ENCODE measurements at places on chromosomes 12 and 14. TPM values are rescaled to one million over a fixed set of nuclear protein-coding genes. Genes with fewer than 3 reads are reported as not detected.

The NXPH4 gene
- total RNA-seq, result 0.41 TPM

The MYH6 gene
- 0.14 TPM for total RNA-seq

The ORMDL2 gene
- total RNA-seq, result 29.4 TPM

The PRKAB1 gene
- total RNA-seq, result 21.7 TPM

The TAS2R43 gene
- 0.81 TPM for total RNA-seq

The EXOC3L4 gene
- total RNA-seq, result not detected

The POLE gene
- 124 TPM for total RNA-seq

The GRIP1 gene
- 0.53 TPM for total RNA-seq

The RPGRIP1 gene
- total RNA-seq, result 0.14 TPM

The KITLG gene
- total RNA-seq, result 0.23 TPM

The ACVR1B gene
- 12.7 TPM for total RNA-seq

The MYF6 gene
- total RNA-seq, result not detected

DNA sequence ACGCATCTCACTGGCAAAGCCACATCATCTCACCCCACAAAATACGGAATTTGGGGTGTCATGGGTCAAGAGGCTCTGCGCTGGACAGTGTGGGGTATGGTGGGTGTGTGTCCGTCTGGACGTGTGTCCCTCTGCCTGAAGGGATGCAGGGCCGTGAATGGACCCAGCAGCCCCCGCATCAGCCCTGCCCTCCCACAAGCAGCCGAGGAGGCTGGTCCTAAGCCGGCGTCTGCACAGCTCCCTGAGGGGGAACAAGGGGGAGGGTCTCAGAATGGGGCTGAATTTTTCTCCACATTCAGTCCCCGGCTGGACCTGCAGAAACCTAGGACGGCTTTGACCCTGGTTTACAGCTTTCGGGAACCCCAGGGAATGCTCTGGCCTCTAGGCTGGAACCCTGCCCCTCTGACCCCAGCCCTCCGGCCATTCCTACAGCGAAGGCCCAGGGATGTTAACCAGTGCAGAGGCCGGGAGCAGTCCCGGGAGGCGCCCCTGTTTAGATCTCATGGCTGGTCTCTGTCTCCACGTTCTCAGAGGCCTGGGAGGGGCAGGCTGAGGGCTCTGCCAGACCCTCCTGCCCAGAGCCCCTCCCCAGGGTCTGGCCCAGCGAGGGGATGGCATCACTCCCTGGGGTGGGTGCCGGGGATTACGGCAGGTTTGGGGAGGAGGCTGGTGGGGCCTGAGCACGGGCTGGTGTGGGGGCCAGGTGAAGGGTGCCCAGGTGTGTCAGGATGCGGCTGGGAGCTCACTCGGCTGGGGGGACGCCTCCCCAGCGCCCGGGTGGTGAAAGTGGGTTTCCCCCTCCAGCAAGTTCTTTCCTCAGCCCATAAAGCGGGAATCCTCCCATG, 156.5 kb upstream of the C14orf180 start:
- no peak for DNase-seq

DNA sequence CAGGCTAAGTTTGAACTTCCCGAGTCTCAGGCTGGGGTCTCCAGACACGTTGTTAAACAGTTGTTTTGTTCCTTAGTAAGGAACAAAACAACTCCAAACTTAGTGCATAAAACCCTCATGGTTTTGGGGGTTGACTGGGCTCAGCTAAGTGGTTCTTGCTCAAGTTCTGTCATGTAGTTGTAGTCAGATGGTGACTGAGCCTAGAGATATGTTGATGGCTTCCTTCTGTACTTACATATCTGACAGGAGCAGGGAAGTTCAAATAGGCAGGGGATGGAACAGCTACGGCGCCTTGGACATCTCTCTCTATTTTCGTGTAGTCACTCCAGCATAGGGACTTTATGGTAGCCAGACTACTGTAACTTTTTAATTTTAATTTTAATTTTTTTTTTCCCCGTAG, 45.7 kb downstream of the SPATS2 start:
- DNase-seq, result no peak

- no peak for DNase-seq
Observed at GRCh38 chr14:33643426-33644181, 307.3 kb downstream of the EGLN3 start.

- DNase-seq, result no peak
Observed at GRCh38 chr14:71418532-71419245, 511.4 kb downstream of the PCNX1 start.

GRCh38 chr12:86521870-86522269, 265.7 kb upstream of the MGAT4C start:
- DNase-seq, result no peak

- DNase-seq, result no peak
Observed at GRCh38 chr14:90641615-90642243, 174.5 kb downstream of the TTC7B start.

GRCh38 chr14:90419200-90419599, 22.4 kb downstream of the CALM1 start:
- DNase-seq, result no peak

DNA sequence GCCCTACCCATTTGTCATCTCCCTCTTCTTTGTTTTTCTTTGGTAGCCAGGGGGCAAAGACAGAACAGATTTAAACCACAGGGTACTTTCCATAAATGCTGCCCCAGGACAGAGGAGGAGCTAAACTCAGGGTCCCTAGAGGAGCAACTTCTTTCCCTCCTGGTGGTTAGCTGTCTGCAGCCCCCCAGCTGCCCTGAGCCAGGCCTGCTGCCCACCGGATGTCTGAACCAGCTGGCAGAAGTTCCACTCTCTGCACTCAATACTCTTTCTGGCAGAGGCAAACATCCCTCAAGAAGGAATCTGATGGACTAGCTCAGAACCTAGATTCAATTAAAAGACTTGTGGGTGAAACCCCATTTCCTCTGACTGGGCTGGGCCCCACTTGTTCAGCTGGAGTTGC, 10.7 kb downstream of the VDR start:
- no peak for DNase-seq

DNA sequence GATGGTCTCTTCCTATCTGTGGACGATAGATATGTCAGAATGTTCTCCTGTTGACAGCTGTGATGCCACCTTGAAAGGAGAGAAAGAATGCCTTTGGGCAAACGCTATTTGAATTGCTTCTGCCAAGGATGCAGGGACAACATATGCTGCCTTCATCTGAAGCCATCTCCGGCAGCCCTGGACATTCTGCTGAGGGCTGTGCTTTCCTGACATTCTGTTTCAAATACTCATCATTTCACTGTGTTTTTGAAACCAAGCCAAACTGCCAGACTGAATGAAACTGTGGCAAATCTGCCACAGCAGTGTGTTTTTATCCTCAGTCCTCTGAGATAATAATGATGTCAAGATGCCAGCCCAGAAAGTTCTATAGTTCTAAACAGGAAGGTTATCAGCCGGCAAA, 85.8 kb upstream of the BCAT1 start:
- DNase-seq, result no peak

GRCh38 chr14:56490379-56490778, 89.2 kb upstream of the TMEM260 start:
- no peak for DNase-seq

DNA sequence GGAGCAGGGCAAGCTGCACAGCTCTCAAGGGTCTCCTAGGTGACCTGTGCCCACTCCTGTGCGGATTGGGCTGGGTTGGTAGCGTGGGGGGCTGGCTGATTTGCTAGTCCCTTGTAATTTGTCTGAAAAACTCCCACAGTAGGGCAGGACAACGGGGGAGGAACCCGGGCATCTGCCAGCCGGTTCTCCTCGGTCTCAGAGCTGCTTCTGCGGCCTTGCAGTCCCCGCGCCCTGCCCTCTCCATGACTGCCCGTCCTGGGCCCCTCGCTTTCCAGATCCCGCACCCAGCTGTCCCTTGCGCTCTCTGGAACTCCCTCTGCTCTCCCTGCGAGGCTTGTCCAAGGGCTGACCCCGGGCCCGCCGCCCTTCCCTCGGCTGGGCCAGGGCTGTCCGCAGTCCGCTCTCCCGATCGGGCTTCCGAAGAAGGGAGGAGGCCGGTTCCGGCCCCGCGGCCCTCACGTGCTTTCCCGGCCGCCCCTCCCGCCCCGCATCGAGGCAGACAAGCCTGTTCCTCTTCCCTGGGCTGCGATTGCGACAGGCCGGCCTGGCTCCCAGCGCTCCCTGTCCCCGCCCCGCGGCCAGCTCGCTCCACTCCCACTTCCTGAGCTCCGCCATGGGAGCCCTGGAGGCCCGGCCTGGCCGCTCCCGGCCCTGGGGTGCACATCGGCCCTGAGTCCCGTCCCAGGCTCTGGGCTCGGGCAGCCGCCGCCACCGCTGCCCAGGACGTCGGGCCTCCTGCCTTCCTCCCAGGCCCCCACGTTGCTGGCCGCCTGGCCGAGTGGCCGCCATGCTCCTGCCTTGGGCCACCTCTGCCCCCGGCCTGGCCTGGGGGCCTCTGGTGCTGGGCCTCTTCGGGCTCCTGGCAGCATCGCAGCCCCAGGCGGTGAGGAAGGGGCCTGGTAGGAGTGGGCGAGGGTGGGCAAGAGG, at the start of gene LTBR:
TSS of gene LTBR (plus strand) at position 591 of the 927 bp plus-strand sequence. CDS start at position 788, 197 bp downstream.
- DNase-seq, result no peak

GRCh38 chr12:116508145-116509121, 50.7 kb upstream of the MAP1LC3B2 start:
- no peak for DNase-seq

GRCh38 chr14:29075761-29076160, 309.2 kb downstream of the FOXG1 start:
- no peak for DNase-seq

GRCh38 chr14:95831468-95831867, 45.2 kb upstream of the TUNAR start:
- no peak for DNase-seq

DNA sequence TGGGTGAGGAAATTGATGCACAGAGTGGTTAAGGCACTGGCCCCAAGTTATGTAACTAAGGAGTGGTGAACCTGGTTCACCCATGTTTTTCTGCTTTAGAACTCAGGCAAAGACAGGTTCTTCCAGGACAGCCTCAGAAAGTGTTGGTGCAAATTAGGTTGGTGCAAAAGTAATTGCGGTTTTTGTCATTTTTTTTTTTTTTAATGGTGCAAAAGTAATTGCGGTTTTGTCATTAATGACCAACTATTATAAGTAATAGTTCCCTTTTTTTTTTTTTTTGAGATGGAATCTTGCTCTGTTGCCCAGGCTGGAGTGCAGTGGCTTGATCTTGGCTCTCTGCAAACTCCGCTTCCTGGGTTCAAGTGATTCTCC, 5.2 kb upstream of the SSH1 start:
- no peak for DNase-seq

All from activated CD4-positive, alpha-beta T cell treated with anti-CD3 and anti-CD28 coated beads for 36 hours (primary cell).